ENCODE measurements at places on chromosomes 2 and 18.

GRCh38 chr2:202944816-202945215, 32.7 kb downstream of the CARF start:
- no peak for DNase-seq

- DNase-seq, result no peak
Measured at GRCh38 chr2:25332571-25332970, 9.2 kb downstream of the DNMT3A start.

- no peak for DNase-seq
Measured at GRCh38 chr2:9488583-9489547, 14.5 kb downstream of the IAH1 start.

GRCh38 chr18:4318311-4318710, 136.8 kb downstream of the DLGAP1 start:
- no peak for DNase-seq

- no peak for DNase-seq
Measured at GRCh38 chr2:170177950-170178781, at the start of gene MYO3B. Gene MYO3B, plus strand, starts transcription at chr2:170178147. Its CDS starts 141 bp downstream, at chr2:170178288.

DNA sequence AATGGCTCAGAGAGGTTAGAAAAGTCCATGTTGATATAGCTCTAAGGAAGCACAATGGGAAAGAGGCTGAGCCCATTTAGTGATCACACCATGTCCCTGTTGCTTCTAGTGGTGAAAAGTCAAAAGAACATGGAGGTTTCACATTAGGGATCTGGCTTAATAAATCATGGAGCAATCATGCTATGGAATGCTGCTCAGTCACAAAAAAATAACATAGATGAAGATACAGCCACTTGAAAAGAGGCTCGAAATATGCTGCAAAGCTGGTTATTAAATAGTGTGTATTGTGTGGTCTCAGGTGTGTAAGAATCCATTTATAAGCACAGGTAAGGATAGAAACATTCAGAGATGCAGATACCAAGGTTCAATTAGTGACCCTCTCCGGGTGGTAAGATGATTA, 63.6 kb upstream of the CPO start:
- DNase-seq, result no peak

- DNase-seq, result no peak
Measured at GRCh38 chr2:45169339-45170190, 160.3 kb upstream of the SIX2 start.

GRCh38 chr18:26480897-26481795, 67.2 kb downstream of the KCTD1 start:
- DNase-seq, result no peak

DNA sequence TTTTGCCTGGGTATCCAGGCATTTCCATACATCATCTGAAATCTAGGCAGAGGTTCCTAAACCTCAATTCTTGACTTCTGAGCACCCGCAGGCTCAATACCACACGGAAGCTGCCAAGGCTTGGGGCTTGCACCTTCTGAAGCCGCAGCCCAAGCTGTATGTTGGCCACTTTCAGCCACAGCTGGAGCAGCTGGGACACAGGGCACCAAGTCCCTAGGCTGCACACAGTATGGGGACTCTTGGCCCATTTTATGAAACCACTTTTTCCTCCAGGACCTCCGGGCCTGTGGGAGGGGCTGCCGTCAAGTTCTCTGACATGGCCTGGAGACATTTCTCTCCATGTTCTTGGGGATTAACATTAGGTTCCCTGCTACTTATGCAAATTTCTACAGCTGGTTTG, 52.0 kb upstream of the POLE4 start:
- no peak for DNase-seq

DNA sequence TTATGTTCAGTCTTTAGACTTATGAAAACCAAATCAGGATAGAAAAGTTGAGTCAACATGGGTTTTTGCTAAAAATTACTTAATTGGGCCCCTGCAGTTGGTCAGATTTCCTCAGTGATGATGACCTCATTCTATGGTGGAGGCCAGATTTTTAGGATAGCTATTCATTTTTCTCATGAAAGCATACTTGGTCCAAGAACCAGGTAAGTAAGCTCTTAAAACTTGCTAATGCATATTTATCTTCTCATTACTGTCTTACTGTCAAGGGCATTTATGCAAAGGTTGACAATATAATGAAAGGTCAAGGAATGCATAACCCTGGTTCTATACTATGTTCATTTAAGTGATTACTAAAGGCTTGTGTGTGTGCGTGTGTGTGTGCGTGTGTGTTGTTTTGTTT, 650.6 kb downstream of the SATB2 start:
- DNase-seq, result no peak

GRCh38 chr2:208000701-208001395, 24.5 kb downstream of the PLEKHM3 start:
- DNase-seq, result no peak

DNA sequence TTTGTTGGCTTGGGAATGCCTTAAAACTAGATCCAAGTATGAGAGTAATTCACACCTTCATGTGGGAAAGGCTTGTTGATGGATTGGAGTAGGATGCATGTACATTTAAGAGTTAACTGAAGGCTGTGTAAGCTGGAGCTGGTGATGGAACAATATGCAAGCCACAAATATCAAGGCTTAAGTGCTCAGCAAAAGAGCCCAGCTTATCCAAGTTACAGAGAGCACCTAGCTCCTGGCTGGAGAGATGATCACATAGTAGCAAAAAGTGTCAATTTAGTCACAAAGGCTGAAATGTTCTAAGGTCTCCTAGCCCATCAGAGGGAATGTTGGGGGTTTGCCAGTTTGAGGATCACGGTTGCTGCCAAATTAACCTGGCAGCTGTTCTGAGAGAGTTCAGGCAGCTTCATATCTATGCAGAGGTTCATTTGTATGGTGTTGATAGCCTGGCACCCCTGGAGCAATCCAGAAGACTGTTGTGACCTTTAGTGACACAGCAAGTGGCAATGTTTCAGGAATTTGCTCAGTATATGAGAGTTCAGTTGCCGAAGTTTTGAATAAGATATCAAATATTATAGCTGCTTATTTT, 228.2 kb downstream of the DOK6 start:
- DNase-seq, result no peak

GRCh38 chr2:178756343-178756742, 50.9 kb downstream of the TTN start:
- no peak for DNase-seq

- DNase-seq, result no peak
Measured at GRCh38 chr18:61703508-61703907, 189.3 kb downstream of the RNF152 start.
